ENCODE measurements at places on chromosomes 5 and 9.

GRCh38 chr9:121055642-121056143 lies 5.6 kb upstream of the C5 start:
- DNase-seq, result peak; percentile 13

GRCh38 chr5:89904442-89904841 lies 505.1 kb downstream of the CETN3 start:
- DNase-seq, result peak; percentile 13

DNA sequence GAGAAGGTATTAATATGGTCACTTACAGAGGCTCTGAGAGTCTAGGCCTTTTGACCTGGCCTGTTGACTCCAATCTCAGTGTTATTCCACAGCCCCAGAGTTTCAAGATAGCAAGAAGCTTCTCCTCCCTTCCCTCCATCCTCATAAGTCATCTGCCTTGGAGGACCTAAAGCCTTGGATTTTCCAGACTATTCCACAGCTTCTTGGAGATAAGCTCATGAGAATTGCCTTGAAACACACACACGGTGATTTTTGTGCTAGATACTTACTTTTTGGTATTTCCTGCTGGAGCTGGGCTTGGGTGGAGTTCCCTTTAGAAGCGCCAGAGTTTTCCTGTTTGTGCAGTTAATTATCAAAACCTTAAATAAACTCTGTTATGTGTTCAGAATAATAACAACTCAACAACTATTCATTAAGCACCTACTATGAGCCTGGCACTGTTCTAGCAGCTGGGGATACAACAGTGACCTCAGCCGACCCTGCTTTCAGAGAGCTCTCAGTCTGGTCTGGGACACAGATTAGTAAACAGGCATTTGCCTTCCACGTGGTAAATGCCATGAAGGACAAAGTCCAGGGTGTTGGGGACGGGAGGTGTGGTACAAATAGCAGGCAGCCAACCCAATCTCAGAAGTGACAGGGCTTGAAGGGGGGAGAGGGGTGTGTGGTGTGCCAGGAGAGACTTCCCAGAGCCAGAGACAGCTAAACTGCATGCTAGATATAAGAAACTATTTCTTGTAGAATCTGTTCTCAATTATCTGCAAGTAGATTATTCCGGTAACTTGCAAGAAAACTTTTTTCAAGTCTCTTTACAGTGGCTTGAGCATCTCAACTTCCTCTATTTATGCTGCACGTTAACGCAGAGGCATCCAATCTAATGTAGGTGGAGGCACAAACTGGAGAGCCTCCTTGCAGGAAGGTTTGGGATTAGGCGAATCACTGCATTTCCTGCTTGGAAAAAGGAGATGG lies 55.9 kb upstream of the KLF9 start:
- DNase-seq, result peak; percentile 57

DNA sequence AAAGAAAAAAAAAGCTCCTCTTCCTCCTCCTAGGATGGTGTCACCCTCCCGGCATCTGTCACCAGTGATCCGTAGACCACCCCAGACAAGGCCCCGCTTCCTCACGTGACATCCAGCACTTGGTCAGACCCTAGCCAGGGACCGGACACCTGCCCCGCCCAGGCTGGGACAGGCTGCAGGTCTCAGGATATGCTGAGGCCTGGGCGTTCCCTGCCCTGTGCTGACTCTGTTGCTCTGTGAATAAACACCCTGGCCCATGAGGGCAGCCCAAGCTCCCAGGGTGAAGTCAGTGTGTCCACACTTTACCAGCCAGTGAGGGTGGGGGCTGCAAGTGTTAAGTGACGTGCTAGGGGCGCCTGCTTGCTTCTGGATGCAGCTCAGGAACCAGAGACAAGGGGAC lies 5.6 kb downstream of the EDF1 start:
- DNase-seq, result no peak

DNA sequence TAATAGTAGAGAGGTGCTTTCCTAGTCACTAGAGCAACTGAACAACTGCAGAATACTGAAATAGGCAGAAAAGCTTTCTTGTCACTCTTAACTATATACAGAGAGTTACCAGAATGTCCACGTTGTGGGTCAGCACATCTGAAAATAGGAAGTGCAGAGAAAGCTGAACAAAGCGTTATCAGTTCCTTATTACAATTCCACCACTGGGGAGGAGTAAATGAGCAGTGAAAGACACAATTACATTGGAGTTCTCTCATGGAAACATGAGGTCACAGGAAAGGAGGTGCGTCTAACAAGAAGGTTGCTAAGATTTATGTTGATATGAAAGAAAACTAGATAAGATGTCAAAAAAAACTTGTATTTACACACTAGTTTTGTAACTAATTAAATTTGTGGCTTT lies 461.9 kb upstream of the COX7C start:
- DNase-seq, result no peak
